ENCODE measurements at places on chromosomes 1 and 21. TPM values are rescaled to one million over a fixed set of nuclear protein-coding genes. Genes with fewer than 3 reads are reported as not detected.

DNA sequence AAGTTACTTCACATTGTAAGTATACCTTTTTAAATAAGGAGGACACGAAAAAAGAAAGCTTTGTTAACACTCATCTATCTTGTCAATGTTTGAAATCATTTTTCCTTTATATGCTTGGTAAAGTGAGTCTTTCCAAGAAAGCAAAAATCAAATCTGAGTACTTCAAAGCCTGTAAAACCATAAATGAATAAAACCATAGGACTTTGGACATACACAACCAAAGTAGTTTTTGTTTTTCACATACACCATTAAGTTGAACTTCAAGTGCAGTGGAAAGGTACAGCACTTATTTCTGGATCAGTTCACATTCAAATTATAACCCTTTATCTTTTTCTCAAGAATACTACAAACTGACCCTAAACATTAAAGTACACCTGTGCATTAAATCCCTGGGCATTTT, 10.1 kb upstream of the PSMG1 start:
- H3K36me3 ChIP-seq = peaks cover 10% of the 10 kb centered on the region
- no peaks in the 10 kb centered on the region for H3K27me3 ChIP-seq
- DNase-seq = no peak
- H3K27ac ChIP-seq = no peak overlapping the region

- H3K27me3 ChIP-seq = no peaks in the 10 kb centered on the region
- peak overlapping the region; percentile 45 for H3K27ac ChIP-seq
- peaks cover 28% of the 10 kb centered on the region for H3K4me1 ChIP-seq
- no peaks in the 10 kb centered on the region for H3K36me3 ChIP-seq
- DNase-seq = no peak
Observed at GRCh38 chr1:207838156-207839082, 72.5 kb downstream of the CD34 start.

DNA sequence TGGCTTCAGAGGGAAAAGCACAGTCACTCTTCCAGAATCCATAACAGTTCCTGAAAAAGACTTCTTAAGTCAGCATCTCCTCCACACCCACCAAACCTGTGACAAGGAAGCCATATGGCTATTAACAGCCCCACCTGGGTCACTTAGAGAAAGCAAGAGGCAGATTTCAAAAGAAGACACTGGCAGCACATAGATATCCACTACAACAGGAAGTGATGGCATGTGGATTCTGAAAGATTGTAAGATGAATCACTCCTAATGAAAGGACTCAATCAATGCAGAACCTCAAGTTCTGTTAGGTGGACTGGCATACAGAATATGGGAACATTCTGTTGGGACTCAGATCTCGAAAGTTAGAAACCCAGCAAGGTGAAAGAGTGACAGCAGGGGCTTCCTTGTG, 365.9 kb downstream of the TGFB2 start:
- H3K27ac ChIP-seq = no peak overlapping the region
- DNase-seq = no peak
- no peak overlapping the region for H3K4me3 ChIP-seq

Gene BTF3L4
- total RNA-seq = 41.5 TPM

DNA sequence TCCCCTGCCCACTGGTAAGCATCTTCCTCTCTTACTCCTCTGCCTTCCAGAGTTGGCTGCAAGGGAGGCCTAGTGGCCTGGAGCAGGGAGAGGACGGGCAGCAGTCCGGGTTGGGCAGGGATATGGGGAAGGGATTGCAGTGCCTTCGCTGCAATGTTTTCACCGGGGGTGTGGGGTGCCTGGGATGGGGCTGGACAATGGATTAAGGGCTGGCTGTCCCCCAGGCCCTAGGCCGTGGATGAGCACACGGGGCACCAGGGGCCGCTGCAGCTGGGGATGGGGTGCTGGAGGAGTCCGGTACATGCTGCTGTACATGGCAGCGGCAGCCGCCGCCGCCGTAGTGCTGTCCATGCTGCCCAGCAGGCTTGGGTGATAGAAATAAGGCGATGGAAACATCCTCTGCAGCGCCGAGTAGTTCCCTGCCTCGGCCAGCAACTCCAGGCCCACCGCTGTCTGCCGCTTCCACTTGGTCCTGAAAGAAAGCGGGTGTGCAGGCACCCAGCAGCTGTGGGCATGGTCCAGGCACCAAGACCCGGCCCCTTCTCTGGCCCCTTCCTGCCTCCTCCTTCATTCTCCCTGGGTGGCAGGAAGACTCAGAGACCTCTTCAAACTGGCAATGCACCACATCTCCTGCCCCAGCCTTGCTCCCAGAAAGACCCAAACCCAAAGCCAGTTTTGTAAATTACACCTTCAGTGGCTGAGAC, 4.8 kb downstream of the BARHL2 start:
- H3K36me3 ChIP-seq = no peaks in the 10 kb centered on the region
- no peaks in the 10 kb centered on the region for H3K4me1 ChIP-seq
- no peak overlapping the region for H3K27ac ChIP-seq
- peaks cover 81% of the 10 kb centered on the region for H3K27me3 ChIP-seq
- DNase-seq = no peak
- H3K4me3 ChIP-seq = no peak overlapping the region

Gene PLA2G4A
- total RNA-seq = 8.4 TPM

- H3K27ac ChIP-seq = no peak overlapping the region
- no peak for DNase-seq
- H3K4me3 ChIP-seq = no peak overlapping the region
- H3K27me3 ChIP-seq = no peaks in the 10 kb centered on the region
- no peaks in the 10 kb centered on the region for H3K4me1 ChIP-seq
Observed at GRCh38 chr1:1793481-1794244, 15.4 kb upstream of the NADK start.

Gene TFF3
- total RNA-seq = 22.4 TPM

DNA sequence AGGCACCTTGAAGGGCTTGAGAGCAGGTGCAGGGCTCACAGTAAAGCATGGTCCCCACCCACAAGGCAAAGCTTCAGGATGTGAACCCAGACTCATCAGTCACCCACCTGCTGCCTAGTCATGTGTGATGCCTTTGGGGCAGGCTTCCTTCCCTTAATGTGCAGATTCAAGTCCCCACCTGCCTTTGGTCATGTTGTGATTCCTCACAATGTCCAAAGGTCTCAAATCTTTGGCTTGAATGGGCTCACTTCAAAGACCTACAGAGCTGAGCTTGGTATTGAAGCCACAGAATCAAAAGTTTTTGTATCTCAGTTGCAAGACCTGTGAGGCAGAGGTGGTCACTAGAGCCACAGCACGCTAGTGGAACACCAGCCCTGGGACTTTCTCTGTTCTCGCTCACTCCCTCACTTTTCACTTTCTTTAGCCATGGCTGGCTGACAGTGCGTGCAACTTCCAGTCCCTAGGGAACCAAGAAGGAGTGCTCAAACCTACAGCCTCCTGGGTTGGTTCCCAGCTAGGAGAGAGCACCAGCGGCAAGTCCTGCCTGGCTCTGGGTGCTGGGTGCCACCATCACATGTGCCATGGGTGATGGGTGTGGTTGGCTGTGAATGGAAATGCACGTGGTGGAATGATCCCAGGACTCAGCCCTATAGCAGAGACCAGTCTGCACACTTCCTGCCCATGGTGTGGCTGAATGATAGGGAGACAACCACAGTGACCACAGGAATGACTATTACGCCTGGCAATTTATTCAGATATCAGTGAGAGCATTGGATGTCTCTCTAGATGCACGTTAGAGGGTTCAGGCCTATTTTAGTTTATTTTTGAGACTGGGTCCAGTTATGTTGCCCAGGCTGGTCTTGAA, 26.4 kb upstream of the CLIC6 start:
- no peaks in the 10 kb centered on the region for H3K36me3 ChIP-seq
- no peaks in the 10 kb centered on the region for H3K4me1 ChIP-seq
- H3K27ac ChIP-seq = no peak overlapping the region
- no peak for DNase-seq
- H3K27me3 ChIP-seq = no peaks in the 10 kb centered on the region
- no peak overlapping the region for H3K4me3 ChIP-seq

Gene LHX8
- total RNA-seq = not detected

Gene XCL2
- 1.6 TPM for total RNA-seq

DNA sequence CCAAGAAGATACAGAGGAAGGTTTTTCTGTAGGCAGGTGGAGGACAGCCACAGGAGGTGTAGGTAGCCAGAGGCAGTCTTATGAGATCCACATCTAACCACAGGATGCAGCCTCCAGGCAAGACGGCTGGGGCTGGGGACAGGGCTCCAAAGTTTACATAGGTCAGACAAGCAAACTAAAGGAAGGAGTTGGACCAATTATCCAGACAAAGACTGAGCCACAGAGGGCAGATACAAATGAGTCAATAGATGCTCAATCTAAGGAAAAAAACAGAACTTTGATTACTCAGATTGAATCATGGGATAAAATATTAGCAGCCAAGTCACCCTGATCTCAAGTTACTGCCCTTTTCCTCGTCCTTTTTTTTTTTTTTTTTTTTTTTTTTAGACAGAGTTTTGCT, 91.6 kb downstream of the RGS7 start:
- H3K27me3 ChIP-seq = no peaks in the 10 kb centered on the region
- no peaks in the 10 kb centered on the region for H3K4me1 ChIP-seq
- H3K27ac ChIP-seq = no peak overlapping the region

DNA sequence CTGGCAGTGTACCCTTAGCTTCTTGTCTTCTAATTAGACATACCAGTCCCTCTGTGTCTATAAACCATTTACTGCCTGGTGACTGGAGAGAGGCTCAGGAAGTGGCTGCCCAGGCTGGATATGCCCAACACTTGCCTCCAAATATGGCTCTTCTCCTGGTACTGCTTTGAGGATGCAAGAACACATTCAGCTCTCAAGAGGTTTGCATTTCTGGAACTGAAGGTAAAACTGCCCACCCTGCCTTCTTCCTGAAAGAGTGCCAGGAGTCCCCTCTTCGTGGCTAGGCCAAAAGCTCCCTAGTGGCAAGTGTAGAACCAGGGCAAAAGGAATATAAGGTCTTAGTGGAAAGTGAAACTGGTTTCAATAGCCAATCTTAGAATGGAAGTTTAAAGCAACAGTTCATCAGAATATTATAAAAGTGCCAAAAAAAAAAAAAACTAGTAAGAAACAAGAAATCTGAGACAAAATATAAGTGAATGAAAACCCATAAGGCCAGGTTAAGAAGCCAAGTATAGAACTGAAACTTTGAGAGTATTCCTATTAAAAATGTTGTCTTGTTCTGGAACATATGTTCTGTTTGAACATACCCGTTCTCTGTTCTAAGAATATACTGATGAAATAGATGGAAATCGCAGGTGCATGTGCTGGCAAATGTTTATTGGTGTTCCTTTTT, 77.2 kb upstream of the CTTNBP2NL start:
- H3K27ac ChIP-seq = no peak overlapping the region
- H3K4me1 ChIP-seq = no peaks in the 10 kb centered on the region
- no peak for DNase-seq
- no peaks in the 10 kb centered on the region for H3K27me3 ChIP-seq
- no peak overlapping the region for H3K4me3 ChIP-seq

DNA sequence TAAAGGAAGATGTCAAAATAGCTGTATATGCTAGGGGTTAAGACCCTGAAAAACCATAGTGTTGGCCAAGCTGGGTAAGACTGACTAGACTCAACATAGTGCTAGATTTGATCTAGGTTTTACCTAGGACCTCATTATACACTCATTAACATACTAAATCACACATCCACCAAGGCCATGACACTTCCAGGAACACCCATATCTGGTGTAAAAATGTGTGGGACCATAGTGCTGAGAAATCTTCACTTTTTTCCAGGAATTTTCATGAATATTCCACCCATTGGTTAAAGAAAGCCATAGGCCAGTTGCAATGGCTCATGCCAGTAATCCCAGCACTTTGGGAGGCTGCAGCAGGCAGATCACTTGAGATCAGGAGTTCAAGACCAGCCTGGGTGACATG, 34.0 kb upstream of the ACADM start:
- no peaks in the 10 kb centered on the region for H3K27me3 ChIP-seq
- no peak for DNase-seq
- H3K4me1 ChIP-seq = no peaks in the 10 kb centered on the region
- H3K36me3 ChIP-seq = no peaks in the 10 kb centered on the region

GRCh38 chr1:198275597-198275996, 118.8 kb downstream of the NEK7 start:
- no peaks in the 10 kb centered on the region for H3K36me3 ChIP-seq
- H3K27ac ChIP-seq = no peak overlapping the region
- H3K27me3 ChIP-seq = no peaks in the 10 kb centered on the region
- no peak for DNase-seq
- H3K4me3 ChIP-seq = no peak overlapping the region

Gene CAPZA1
- total RNA-seq = 98.7 TPM

Gene ZNF648
- total RNA-seq = not detected

DNA sequence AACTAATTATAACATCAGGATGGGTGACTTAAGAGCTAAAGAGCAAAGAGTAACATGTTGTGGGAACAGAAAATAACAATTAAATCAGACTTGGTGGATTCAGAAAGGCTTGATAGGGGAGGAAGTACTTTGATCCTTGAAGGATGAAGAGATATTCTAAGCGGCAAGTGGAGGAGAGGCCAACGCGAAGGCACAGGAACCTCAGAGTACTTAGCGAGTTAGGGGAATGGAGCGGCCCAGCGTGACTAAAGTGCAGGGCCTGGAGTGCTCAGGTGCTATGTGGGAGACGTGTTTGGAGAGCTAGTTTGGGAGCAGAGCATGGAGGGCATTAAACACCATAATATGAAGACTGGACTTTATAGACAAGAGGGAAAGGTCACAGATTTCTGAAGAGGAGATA, 64.3 kb downstream of the ADCY10 start:
- H3K27ac ChIP-seq = no peak overlapping the region
- no peak overlapping the region for H3K4me3 ChIP-seq
- DNase-seq = peak; percentile 39
- no peaks in the 10 kb centered on the region for H3K4me1 ChIP-seq
- no peaks in the 10 kb centered on the region for H3K27me3 ChIP-seq
- H3K36me3 ChIP-seq = no peaks in the 10 kb centered on the region

DNA sequence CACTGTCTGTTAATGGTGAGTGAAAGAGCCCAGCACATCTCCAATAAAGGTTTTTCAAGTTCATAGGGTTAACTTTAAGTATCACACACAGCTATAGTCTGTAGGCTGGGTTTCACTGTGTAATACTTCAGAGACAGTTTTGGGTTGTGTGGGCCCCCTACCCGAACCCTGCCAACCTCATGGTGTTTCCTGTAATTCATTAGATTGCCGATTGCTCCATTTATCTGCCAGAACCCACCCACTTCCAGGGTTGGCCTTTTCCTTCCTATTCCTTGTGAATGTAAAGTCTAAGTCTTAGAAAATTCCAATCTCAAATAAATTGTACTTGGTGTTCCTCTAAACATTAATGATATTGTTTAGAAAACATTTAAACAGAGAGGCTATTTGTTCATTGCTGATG, 43.6 kb downstream of the CTTNBP2NL start:
- H3K4me3 ChIP-seq = no peak overlapping the region
- no peaks in the 10 kb centered on the region for H3K27me3 ChIP-seq
- no peak for DNase-seq

GRCh38 chr21:25513810-25514209, 93.5 kb downstream of the MRPL39 start:
- no peak overlapping the region for H3K27ac ChIP-seq
- H3K4me3 ChIP-seq = no peak overlapping the region
- no peaks in the 10 kb centered on the region for H3K27me3 ChIP-seq
- no peaks in the 10 kb centered on the region for H3K36me3 ChIP-seq
- H3K4me1 ChIP-seq = no peaks in the 10 kb centered on the region

GRCh38 chr1:87224201-87224600, 104.5 kb upstream of the LMO4 start:
- H3K27ac ChIP-seq = no peak overlapping the region
- no peak overlapping the region for H3K4me3 ChIP-seq
- no peaks in the 10 kb centered on the region for H3K36me3 ChIP-seq
- peaks cover 9% of the 10 kb centered on the region for H3K4me1 ChIP-seq
- H3K27me3 ChIP-seq = no peaks in the 10 kb centered on the region

Gene RYR2
- 0.60 TPM for total RNA-seq
